Occipital lobe (tissue), 3 donors: ENCODE measurements at places on chromosomes 3 and 15. TPM values are rescaled to one million over a fixed set of nuclear protein-coding genes. Genes with fewer than 3 reads are reported as not detected.

DNA sequence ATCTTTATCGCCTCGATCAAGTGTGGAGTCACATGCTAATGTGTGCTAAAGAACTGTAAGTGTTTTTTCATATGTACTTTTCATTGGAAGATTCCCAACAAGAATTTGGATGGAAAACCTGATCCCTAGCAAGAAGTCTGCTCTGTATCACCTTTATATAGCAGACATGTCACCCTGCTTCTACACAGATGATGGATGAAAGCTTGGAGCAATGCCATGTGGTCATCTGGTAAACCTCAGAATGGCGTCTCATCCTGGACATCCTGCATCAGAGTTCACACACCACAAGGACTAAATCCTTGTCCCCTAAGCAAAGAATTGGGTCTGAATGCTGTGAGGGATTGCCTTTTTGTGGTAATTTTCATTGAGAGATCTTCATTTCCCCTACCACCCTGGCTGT is 42.1 kb upstream of the CTDSPL start:
- DNase-seq: no peak

- no peak for DNase-seq
Measured at GRCh38 chr3:45179163-45179562, 33.0 kb upstream of the CDCP1 start.

Gene SENP5
- total RNA-seq: 86.3 TPM

DNA sequence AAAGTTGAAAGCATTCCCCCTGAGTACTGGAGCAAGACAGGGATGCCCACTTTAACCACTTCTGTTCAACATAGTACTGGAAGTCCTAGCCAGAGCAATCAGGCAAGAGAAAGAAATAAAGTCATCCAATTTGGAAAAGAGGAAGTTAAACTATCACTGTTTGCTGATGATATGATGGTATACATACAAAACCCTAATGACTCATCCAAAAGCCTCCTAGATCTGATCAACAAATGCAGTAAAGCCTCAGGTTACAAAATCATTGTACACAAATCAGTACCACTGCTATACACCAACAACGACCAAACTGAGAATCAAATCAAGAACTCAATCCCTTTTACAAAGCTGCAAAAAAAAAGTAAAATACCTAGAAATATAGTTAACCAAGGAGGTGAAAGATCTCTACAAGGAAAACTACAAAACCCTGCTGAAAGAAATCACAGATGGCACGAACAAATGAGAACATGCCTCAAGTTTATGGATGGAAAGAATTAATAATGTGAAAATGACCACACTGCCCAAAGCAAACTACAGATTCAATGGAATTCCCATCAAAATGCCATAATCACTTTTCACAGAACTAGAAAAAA is 40.3 kb downstream of the RPL39L start:
- DNase-seq: no peak

GRCh38 chr3:158713094-158713499 is 19.2 kb downstream of the RARRES1 start:
- DNase-seq: no peak

DNA sequence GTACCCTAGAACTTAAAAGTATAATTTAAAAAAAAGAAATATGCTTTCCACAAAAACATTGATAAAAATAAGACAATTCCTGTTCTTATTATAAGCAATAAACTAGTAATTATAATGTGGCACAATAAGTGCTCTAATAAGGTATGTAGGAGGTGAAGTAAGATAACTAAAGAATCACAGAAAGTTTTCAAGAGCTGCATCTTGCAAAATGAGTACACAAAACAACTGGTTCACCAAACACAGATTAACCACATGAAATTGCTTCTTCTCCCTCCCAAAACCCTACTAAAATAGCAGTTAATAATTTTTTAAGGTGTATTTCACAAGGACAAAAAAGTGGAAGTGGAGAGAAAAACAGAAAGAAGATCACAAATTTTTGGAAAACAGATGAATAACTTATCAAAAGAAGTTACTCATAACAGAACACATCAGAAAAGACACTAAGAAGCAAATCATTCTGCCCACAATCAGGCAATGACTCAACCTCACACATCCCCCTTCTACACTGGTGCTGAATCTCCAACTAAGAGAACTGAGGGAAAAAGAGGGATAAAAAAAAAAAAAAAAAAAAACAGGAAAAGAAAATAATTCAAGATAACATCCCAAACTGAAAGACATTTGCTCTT is 64.2 kb downstream of the TBC1D5 start:
- no peak for DNase-seq

- no peak for DNase-seq
Measured at GRCh38 chr15:36784098-36784670, 204.8 kb downstream of the CDIN1 start.

Gene PLA2G4D
- total RNA-seq: not detected

Gene MESP2
- total RNA-seq: not detected

DNA sequence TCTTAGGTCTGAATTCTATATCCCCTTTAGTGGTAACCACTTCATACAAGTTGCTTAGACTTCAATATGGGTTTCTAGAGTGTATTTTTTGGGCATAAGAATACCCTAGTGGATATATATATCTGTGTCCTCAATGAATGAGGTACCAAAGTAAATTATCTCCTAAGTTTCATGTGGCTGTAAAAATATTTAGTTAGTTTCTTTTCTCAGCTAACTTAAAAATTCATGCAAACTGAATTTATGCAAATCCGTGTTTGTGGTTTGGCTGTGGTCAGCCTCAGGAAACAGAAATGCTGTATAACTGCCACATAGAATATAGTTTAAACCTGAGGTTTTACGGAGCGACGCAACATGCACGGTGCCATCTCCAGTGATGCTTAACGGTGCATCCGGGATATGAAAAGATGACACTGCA is 80.3 kb downstream of the PEX5L start:
- no peak for DNase-seq

DNA sequence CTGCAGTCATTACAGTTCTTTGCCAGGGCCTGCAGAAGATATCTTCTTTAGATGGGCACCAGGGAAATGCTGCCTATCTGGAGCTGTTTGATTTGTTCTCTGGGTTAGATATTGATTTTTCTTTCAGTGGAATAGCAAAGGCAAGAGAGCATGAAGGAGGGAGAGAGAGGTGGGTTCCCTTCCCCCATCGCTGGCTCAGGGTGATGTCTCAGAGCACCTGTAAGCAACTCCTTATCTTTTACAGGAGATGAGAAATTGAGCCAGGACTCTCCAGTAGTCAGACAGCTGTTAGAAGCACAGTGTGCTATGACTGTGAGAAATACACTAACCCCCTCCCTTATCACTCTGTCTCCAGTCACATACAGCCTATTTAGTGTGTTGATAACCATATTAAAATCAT is 89.3 kb upstream of the SLC24A5 start:
- DNase-seq: no peak

GRCh38 chr3:108589998-108590323 is 439 bp downstream of the DZIP3 start:
- no peak for DNase-seq

GRCh38 chr15:78766041-78766440 is 45.2 kb downstream of the ADAMTS7 start:
- DNase-seq: no peak

Gene GCNT3
- not detected for total RNA-seq
